NCI-H1694 treated with DMSO at 0.1 percent for 48 hours (cell line): ENCODE measurements at places on chromosomes 1 and 21.

- DNase-seq, result no peak
Observed at GRCh38 chr1:183632964-183633363, 2.6 kb downstream of the ARPC5 start.

DNA sequence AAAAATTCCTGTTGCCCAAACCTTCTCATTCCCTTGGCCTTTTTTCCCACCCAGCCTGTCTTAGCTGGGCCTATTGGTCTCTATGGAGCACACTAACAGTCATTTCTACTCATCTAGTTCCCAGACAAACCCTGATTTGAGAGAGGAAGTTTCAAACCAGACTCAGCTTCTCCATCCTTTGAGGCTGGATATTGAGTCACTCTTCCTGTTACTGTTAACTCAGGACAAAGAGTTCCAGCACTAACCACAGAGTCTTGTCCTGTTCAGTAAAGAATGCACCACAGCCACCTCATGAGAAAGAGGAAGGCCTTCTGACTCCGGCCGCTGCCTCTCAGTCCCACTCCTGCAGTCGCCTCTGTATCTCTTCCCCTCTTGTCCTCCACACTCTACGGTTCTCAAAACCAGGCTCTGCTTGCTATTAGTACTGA lies 137.8 kb downstream of the PTPRC start:
- peak; percentile 20 for DNase-seq

DNA sequence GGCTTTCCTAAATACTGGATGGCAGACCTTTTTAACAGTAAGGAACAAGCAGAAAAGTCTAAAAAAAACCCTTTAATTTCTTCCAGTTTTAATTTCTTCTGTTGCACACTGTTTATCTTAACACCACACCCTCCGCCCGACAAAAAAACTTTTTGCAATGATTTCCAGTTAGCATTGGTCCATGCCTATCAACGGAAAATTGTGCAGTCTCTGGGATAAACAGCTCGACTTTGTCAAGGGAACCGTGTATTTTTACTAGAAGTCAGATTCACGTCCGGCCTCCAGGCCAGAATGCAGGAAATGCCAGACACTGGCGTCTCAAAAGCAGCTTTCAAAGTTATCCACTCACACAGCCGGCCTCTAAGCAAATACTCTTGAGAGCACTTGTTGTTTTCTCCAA lies 378 bp upstream of the NUP210L start:
- no peak for DNase-seq

- no peak for DNase-seq
Observed at GRCh38 chr1:26696654-26697430, 1.0 kb downstream of the ARID1A start.

GRCh38 chr1:11924334-11925195 lies 1.7 kb downstream of the KIAA2013 start:
- no peak for DNase-seq

DNA sequence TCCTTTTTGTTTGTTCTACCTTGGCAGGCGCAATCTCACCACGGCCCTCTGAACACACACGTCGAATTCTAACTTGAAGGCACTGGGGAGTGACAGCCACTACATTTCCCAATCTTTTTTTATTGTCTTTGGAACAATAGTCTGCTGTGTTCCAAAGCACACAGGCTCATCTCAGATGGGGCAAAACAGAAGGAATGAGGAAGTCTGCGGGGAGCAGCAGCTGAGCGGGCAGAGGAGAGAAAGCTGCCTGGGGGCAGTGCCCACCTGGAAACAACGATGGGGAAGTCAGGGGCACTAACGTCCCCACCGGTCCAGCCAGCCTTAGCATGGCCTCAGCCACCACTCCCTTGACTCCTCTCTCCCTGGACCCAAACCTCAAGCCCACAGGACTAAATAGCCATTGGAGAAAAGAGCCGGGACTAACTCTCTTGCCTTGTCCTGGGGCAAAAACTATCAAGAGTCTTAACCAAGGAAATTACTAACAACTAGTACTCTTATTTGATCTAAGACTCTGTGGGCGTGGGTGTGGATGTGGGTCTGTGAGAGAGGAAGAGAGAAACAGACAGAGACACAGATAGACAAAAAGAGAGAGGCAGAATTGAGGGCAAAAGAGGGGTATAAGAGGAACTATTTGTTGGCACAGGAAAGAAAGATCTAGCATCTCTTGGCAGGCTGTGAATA lies 34.2 kb downstream of the SYF2 start:
- DNase-seq, result no peak

GRCh38 chr1:79113836-79114235 lies 107.3 kb upstream of the ADGRL4 start:
- no peak for DNase-seq

- no peak for DNase-seq
Observed at GRCh38 chr21:39673736-39674135, 61.0 kb downstream of the B3GALT5 start.

GRCh38 chr1:213899413-213899812 lies 88.4 kb upstream of the PROX1 start:
- no peak for DNase-seq

- DNase-seq, result no peak
Observed at GRCh38 chr21:36783612-36784374, 84.9 kb downstream of the SIM2 start.

DNA sequence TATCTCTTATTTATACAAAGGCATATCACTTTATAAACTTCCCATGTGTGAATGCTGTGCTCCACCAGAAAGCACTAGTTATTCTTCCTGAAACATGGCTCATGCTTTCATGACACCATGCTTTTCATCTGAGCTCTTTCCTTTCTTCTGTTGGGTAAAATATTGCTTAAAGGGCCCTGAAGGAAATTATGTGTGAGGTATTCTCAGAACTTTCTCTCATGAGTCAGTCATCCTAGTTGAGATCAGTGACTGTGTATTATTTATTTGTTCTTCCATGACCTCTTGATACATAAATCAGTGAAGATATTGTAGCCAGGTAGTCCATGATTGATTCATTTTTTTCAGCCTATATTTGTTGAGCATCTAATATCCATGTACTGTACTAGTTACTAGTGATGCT lies 54.8 kb downstream of the CYP2J2 start:
- DNase-seq, result no peak

- no peak for DNase-seq
Observed at GRCh38 chr21:46517361-46517760, 58.7 kb downstream of the DIP2A start.

GRCh38 chr1:63819795-63820194 lies 46.0 kb downstream of the ROR1 start:
- no peak for DNase-seq

DNA sequence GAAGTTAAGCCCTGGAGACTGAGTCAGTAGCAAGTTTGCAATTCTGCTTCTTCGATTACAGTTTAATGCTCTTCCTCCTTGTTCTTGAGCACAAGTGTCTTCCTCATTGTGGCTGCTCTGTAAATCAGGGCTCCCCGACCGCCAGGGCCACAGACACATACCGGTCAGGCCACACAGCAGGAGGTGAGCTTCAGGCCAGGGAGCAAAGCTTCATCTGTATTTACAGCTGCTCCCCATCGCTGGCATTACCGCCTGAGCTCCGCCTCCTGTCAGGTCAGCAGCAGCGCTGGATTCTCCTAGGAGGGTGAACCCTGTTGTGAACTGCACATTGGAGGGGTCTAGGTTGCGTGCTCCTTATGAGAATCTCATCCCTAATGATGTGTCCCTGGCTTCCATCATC lies 1.7 kb upstream of the TRAPPC10 start:
- no peak for DNase-seq

- DNase-seq, result no peak
Observed at GRCh38 chr1:12098786-12099185, 35.7 kb downstream of the TNFRSF8 start.

- DNase-seq, result no peak
Observed at GRCh38 chr1:112457955-112458354, 50.8 kb upstream of the WNT2B start.

- DNase-seq, result no peak
Observed at GRCh38 chr1:178541829-178542553, 29.1 kb downstream of the TEX35 start.

GRCh38 chr1:46659307-46659870 lies 8.8 kb downstream of the ATPAF1 start:
- no peak for DNase-seq

GRCh38 chr21:28516991-28517592 lies 475.6 kb downstream of the LTN1 start:
- peak; percentile 51 for DNase-seq

GRCh38 chr1:47555841-47556560 lies 118.2 kb downstream of the FOXD2 start:
- no peak for DNase-seq

DNA sequence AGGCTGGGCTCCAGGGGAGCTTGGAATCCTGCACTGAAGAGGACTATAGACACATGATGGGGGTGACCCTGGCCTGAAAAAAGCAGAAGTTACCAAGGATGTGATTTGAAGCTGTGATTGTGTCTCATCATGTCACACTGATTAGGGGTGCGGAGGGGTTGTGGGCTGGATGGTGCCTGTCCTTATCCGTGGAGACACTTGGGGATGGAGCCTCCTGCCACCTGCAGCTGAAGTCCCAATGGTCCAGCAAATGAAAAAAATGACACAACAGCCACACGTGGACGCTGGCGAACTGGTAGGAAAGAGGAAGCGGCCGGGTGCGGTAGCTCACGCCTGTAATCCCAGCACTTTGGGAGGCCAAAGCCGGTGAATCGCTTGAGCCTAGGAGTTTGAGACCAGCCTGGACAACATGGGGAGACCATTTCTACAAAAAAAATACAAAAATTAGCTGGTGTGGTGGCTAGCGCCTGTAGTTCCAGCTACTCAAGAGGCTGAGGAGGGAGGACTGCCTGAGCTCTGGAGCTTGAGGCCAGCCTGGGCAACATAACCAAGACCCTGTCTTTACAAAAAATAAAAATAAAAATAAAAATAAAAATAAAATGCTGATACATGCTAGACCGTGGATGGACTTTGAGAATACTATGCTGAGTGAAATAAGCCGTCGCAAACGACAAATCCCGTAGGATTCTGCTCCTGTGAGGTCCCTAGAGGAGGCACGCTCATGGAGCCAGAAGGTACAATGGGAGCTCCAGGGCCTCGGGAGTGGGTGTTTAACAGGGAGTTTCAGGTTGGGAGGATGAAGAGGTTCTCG lies 838 bp upstream of the IBA57 start:
- DNase-seq, result no peak

- no peak for DNase-seq
Observed at GRCh38 chr1:158931055-158931737, at the start of gene PYHIN1. Gene PYHIN1 (plus strand): TSS chr1:158931552. CDS start chr1:158936911, 5,359 bp downstream.

DNA sequence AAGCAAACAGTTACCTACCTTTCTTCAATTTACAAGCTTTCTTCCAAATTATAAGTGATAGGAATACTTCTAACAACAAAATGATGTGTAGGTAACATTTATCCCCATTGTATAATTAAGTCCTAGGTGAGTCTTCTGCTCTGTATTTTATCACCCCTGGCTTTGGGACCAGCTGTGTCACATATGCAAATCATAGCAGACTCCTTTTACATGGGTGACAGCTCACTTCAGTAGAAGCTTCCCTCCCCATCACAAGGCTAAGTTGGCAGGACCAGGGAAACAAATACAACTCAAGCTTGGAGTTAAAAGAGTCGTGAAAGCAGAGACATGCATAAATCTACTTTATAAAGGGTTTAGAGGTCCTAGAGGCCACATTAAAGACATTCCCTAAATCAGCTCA lies 121.1 kb upstream of the RUNX1 start:
- DNase-seq, result no peak

DNA sequence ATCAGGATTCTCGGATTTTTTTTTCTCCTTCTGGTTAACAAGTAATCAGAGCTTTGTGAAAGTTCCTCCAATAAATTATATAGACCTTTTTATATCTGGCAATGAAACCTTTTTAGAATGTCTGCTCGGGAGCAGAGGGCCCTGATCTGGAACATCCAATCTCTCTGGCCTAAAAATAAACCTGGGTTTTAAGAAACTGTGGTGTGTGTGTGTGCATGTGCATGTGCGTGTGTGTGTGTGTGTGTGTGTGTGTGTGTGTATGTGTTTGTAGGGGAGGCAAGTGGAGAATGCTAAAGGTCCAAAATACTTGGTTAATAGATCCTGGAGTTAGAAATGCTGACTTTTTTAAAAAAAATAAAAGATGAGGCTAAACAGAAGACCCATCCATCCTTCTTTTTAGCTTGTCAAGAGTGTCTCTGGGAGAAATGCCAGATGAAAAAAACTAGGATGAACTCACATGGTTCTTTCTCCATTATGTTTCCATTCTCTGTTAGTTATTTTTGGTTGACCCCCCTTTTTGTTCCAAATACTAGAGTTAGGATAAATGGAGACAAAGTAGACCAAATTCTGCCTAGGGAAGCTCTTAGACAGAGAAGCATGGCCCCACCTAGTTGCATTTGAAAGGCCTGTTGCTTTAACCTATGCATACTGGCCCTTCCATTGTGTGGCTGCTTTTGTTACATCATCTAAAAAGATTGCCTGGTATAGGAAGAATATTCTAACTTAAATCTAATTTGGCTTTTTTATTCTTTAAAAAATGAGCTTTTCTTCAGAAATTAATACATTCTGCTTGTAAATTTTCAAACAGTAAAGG lies 175.9 kb downstream of the PAPPA2 start:
- DNase-seq, result no peak

- no peak for DNase-seq
Observed at GRCh38 chr1:14739082-14739832, 140.8 kb downstream of the KAZN start.

GRCh38 chr1:166017395-166017794 lies 149.4 kb downstream of the FAM78B start:
- DNase-seq, result no peak

GRCh38 chr1:235571482-235571881 lies 67.2 kb upstream of the B3GALNT2 start:
- DNase-seq, result no peak

DNA sequence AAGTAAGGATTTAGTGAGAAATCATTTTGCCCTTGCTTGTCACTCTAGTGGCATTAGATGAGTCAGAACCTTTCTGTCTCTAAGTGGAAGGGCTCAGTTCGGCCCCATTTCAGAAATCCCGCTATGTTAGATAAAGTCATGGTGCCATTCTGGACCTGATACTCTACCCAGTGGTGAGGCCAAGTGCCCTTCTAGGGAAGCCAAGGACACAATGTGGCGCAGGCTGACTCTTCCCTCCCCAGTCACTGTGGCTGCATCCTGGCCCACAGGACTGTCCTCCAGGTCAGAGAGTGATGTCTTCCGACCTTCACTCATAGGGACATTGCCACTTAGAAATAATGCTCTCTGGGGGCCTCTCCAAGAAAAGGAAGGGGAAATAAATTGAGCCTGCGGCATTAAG lies 48.3 kb upstream of the MTR start:
- DNase-seq, result no peak

DNA sequence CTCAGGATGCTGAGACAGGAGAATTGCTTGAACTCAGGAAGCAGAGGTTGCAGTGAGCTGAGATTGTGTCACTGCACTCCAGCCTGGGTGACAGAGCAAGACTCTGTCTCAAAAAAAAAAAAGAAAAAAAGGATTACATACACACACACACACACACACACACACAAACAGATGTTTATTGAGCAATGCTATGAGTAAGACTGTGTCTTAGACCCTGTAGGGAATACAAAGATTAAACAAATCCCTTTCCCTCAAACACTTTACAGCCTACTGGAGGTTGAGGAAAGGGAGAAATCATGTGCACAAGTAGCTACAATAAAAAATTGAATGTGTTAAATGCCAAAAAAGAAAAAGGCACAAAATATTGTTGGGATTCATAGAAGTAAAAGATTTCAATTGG lies 58.1 kb downstream of the RPAP2 start:
- DNase-seq, result no peak

- peak; percentile 5 for DNase-seq
Observed at GRCh38 chr1:204072931-204073836, at the start of gene SOX13. Gene SOX13 (plus strand): TSS chr1:204073115. CDS start chr1:204112916, 39,801 bp downstream.
